ENCODE measurements at places on chromosomes 6 and 20. TPM values are rescaled to one million over a fixed set of nuclear protein-coding genes. Genes with fewer than 3 reads are reported as not detected.

The UNC5CL gene
- not detected for total RNA-seq

The BPIFA1 gene
- total RNA-seq = not detected

DNA sequence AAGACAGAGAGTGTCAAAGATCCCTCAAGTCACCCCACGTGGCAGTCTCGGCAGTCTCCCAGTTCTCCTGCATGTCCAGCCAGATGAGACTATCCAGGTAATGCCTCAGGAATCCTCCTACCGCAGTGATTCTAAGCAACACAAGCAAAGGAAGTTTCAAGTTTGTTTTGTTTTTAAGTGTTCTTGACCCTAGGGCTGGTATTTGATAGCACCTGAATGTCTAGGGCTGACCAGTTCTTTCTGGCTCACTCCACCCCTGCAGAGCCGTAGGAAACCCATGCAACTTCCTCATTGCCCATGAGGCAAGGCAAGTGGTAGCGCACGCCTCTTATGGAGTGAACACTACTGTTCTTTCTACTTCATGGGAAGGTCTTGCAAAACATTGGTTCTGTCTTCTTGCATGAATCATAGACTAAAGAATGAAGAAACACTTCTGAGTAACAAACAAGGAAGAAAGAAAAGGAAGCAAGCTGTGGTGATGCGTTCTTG, 24.8 kb upstream of the FOXQ1 start:
- H3K4me1 ChIP-seq = peaks cover 39% of the 10 kb centered on the region
- H3K4me3 ChIP-seq = no peak overlapping the region
- H3K27me3 ChIP-seq = no peaks in the 10 kb centered on the region
- H3K36me3 ChIP-seq = no peaks in the 10 kb centered on the region

- no peaks in the 10 kb centered on the region for H3K4me1 ChIP-seq
- H3K27me3 ChIP-seq = no peaks in the 10 kb centered on the region
- DNase-seq = no peak
- H3K36me3 ChIP-seq = no peaks in the 10 kb centered on the region
- H3K27ac ChIP-seq = no peak overlapping the region
These were observed 40.6 kb upstream of the SAMD5 start for GRCh38 chr6:147467886-147468285.

- no peak overlapping the region for H3K27ac ChIP-seq
- H3K36me3 ChIP-seq = no peaks in the 10 kb centered on the region
- no peaks in the 10 kb centered on the region for H3K4me1 ChIP-seq
- DNase-seq = no peak
These were observed 30.5 kb upstream of the RPP40 start for GRCh38 chr6:5034328-5034727.
